ENCODE measurements at places on chromosomes 5 and 9.
A peak's percentile ranks its signal among the peaks of the same experiment; 100 is the strongest.

DNA sequence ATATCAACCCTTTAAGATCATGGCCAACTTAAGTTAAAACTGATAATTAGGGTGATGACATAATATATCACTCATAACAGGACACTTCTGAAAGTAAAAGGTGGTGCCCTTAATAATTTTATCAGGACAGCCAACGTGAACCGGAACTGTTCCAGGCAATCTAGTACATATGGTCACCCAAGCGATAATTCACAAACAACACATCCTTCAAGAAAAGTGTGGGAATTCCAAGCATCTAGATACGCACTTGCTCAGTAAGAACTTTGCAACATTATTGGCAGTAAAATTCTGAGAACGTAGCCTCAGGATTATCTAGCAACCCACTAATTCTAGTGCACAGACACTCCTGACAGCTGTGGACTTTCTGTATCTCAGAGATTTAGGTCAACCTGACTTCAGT, 85.7 kb downstream of the ALDH7A1 start:
- DNase-seq, result no peak

DNA sequence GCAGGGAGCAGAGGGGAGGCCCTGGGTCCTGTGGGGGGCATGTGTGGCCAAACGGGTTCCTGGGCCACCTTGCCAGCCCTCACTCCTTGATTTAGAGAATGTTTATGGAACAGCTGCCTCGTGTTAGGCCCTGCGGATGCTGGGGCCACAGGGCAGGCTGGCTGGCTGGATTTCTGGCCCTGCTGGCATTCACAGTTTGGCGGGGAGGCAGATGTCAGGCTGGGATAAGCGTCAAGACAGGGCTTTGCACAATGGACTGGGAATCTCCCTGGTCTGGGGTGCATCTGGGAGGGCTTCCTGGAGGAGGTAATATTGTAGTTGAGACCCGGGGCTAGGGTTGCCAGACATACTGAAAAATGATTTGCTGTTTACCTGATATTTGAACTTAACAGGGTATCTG, 13.8 kb downstream of the NCS1 start:
- no peak for DNase-seq

GRCh38 chr5:92927291-92927778, 653.7 kb downstream of the NR2F1-AS1 start:
- no peak for DNase-seq

GRCh38 chr5:109682383-109682782, 7.3 kb upstream of the MAN2A1 start:
- no peak for DNase-seq

DNA sequence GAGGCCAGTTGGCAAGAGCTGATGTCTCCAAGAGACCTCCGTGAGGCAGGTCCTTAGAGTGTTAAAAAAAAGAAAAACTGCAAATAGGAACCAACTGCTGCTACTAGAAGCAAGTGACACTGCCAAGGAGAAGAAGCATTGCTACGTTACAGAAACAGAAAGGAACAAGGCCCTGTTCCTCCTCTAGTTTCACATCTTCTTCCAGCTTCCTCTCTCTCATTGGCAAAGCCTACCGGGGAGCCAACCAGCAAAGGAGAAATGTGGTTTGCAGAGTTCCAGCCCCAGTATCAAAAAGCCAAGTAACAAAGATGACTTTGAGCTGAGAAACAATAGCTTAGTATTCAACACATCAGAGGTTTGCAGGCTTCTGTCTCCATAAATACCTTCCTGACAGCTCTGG, 145.9 kb downstream of the PRELID2 start:
- no peak for DNase-seq

- DNase-seq, result no peak
These were observed 124.3 kb downstream of the SUSD1 start for GRCh38 chr9:112050544-112051475.

- no peak for DNase-seq
These were observed 38.8 kb downstream of the RAD50 start for GRCh38 chr5:132595624-132596023.

DNA sequence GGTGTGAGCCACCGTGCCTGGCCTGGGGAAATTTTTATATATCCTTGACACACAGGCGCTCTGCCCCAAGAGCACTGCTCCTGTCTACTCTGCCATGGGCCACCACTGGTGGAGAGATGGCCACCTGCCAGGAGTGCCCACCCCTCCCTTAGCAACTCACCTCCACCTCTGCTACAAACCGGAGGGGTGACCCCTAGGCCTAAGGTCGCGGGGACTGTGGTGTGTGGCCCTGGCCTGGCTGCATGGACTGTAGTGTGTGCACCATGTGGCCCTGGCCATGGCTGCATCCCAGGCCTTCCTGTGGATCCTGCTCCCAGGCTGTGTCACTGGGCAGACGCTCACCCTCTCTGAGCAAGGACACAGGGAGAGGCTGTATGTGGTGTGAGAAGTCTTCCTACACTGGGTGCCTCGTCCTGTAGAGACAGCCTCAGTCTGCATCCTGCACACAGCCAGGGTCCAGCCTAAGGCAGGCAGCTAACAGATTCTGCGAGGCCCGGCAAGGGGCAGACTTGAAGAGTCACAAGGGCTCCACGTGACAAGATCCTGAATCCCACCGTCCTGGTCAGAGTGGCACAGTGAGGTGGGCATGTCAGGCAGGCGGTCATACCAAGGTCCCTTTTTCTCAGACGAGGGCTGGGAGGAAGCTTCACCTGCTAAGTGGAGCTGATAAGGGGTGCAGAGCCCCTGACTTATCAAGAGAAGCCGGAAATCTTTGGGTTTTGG, 10.3 kb downstream of the NINJ1 start:
- no peak for DNase-seq

GRCh38 chr9:33187519-33188218, 20.5 kb upstream of the B4GALT1 start:
- no peak for DNase-seq

DNA sequence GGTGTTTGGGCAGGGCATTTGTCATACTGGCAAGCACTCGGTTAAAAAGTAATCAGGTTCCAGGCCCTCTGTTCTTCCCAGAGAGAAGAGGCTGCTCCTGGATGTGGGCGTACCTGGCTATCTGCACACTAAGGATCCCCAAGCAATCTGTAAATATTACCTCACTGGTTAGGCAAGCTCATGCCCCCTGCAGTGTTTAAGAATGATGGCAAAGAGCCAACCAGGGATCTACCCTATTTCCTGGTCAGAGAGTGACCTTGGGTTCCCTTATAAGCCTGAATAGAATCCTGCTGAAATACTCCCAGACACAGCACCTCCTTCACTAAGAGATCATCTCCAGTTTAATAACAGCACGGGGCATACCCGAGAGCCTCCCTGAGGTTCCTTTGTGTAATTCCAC, 181.2 kb downstream of the PIK3R1 start:
- DNase-seq, result no peak

DNA sequence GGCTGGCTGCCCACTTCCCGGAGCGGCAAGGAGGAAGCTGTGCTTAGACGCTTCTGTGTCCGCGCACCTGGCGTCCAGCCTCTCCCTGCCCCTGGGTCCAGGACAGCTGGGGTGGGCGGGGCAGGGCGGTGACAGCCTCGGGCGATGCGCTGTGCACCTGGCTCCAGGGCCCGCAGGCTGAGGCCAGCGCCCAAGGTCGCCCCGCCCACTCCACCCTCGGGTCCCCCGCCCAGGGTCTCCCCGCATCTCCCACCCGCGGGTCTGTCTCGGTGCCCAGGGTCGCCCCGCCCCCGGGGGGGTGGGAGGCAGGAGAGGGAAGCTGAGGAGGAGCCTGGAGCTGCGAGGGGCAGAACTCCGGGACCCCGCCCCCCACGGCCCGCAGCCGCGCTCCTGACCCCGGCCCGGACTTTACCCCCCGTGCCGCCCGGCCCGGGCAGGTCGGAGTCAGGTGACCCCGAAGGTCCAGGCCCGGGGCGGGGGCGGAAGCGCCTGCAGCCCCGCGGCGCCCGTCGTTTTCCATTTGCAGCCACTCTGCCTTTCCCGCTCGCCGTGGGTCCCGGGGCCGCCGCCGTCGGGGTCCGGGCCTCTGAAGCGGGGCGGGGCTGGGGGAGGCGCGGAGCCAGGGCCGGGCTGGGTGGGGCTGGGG, at the start of gene ENTPD8:
ENTPD8 (minus strand) TSS at position 69 of the 646 bp plus-strand sequence. CDS start 3,072 bp downstream, outside the sequence.
- peak; percentile 53 for DNase-seq

GRCh38 chr5:6246820-6247437, 131.4 kb downstream of the MED10 start:
- DNase-seq, result no peak

DNA sequence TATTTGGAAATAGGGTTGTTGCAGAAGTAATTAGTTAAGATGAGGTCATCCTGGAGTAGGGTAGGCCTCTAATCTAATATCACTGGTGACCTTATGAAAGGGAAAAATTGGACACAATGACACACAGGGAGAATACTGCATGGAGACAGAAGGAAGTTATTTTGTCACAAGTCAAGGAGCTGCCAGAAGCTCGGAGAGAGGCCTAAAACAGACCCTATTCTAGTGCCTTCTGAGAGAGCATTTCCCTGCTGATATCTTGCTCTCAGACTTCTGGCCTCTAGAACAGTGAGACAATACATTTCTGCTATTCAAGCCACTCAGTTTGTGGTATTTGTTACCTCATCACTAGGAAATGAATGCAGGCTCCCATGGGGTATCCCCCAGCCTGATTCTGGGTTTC, 332.9 kb downstream of the CSNK1G3 start:
- DNase-seq, result no peak

GRCh38 chr5:151779531-151780125, 7.9 kb downstream of the G3BP1 start:
- DNase-seq, result no peak

- no peak for DNase-seq
These were observed 258.3 kb downstream of the HSPA4 start for GRCh38 chr5:133309984-133310621.

- no peak for DNase-seq
These were observed 12.5 kb downstream of the SH3RF2 start for GRCh38 chr5:145948921-145949320.

GRCh38 chr9:36450110-36450732, 50.2 kb upstream of the RNF38 start:
- DNase-seq, result peak; percentile 45

GRCh38 chr5:174338185-174339010, 292.9 kb downstream of the NSG2 start:
- no peak for DNase-seq

DNA sequence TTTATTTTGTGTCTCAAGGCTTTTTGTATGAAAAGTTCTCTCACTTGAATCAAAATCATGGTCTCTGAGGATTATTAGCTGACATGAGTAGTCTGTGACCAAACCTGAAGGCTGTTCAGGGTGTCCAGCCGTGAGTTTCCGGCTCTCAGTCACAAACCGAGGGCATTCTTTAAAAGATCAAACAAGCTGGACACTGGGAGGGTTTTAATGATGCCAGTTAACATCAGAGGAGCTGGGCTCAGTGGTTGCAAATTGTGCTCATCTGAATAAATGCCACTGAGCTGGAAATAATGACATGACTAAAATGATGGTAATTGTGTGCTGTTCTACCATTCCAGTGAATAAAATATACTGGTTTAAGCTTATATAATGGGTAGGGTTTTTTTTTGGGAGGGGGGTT, 153.1 kb downstream of the FOCAD start:
- DNase-seq, result no peak

- DNase-seq, result no peak
These were observed 40.4 kb downstream of the EXD3 start for GRCh38 chr9:137382444-137383080.

DNA sequence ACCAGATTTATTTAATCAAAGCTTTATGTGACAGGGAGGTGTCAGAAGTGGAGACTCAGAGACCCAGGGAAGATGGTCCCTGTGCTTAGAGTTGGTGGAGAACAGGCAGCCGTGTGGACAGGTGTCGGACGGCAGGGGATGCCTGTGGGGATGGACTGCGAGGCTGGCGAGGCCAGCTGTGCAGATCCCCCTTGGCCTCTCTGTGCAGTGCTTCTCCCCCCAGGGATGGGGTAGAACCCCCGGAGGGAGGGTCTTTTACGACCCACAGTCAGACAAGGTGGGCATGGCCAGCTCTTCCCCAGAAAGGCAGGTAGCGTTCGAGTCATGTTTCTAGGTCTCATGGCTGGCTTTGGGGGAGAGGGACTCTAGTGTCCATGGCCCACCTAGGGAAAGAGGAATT, 4.7 kb upstream of the SLC2A6 start:
- no peak for DNase-seq

DNA sequence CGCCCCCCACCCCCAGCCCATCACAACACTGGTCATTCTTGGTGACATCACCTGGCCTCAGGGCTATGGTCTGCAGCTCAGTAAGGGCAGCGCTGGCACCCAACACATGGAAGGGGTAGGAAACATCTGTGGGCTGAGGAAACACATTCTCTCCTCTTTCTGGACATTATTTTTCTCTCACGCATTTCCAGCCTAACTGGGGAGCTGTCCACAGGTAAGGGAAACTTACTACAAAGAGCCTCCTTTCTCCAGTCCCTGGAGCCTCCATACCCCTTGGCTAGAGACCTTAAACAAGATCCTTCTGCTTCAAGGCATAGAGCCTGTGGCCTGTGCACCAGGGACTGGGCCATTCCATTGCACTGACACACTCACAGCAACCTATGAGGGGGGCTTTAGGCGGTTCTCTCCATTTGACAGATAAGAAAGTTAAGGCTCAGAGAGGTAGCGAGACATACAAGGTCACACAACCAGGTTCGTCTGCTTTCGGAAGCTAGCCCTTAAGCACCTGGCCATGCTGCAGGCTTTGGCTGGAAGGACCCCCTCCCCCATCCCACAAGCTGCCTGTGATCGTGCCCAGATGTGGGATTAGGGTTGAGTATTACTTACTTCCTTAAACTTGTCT, 40.7 kb downstream of the CXXC5 start:
- no peak for DNase-seq

DNA sequence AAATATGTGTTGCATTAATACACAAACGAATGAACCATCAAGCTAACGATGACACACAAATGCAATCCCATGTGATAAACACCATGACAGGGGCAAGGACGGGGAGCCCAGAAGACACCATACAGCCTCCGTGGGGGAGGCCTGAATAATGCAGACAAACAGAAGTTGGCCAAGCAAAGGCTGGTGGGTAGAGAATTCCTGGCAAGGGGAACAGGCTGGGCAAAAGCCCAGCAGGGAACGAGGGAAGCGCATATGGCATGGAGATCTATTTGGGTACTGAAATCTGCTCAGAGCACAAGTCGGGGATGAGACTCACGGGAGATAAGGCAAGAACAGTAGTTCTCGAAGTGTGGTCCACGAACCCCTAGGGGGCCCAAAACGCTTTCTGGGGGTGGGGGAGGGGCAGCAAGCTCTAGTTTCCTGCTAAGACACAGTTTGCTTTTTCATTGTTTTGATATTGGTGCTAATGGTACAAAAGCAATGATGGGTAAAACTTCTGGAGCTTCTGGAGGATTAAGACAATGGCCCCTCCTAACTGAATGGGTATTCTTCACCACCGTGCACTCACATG, 42.9 kb upstream of the FBXW11 start:
- peak; percentile 9 for DNase-seq

DNA sequence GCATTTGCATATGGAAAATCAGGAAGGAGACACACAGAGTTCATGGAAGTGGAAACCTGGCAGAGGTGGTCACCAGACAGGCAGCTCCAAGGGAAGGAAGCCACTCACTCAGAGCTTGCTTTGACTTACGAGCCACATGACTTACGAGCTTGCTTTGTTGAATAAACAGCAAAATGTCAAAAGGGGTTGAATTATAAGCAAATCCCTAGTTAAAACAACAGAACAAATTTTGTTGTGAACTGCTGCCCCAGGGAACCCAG, 164.3 kb downstream of the SYK start:
- no peak for DNase-seq

GRCh38 chr5:76622076-76622475, 1.1 kb downstream of the F2RL2 start:
- no peak for DNase-seq

- DNase-seq, result no peak
These were observed 109.0 kb upstream of the VCAN start for GRCh38 chr5:83362526-83362925.

Measured in hematopoietic multipotent progenitor cell (in vitro differentiated cells).